ENCODE measurements at places on chromosomes 12 and 14.

- no peak for DNase-seq
Observed at GRCh38 chr14:95227279-95227860, 70.0 kb upstream of the DICER1 start.

DNA sequence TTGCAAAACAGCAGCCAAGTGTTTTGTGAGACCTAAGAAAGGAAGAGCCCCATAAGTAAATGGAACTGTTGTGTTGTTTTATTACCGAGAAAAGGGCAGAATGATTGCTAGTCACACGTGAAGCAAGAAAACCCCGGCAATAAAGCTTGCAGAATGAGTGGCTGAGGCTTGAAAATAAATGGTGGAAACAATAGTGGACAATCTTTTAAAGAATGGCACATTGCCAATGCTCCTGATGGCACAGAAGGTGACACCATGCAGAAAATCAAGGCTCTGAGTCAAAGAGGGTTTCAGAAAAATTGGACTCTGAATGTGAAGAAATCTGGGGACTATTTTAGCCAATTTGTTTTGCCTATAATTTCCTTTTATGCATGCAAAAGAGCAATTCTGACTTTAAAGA, 4.0 kb upstream of the AQP2 start:
- no peak for DNase-seq

DNA sequence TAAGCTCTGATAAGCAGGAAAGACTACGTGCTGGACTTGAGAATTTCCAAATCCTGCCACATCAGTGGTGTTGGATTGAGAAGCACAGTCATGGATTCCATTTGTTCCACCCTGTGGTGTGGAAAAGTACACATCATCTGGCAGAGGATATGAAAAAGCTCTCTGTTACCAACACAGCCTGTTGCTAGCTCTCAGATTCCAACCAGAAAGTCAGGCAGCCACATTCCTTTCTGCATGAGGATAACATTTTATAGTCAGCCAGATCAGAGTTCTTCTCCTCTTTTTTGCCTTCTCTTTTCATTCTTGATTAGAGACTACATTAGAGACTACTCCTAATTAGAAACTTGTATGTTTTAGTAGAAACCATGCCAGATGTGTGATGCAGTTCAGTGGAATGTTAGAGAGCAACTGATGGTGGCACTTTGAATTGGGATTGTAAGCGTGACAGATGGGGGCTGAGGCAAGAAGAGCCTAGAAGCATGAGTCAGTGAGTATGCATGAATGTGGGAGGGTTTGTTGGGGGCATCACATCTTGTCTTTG, 61.2 kb upstream of the STXBP6 start:
- DNase-seq: no peak

GRCh38 chr12:15427913-15428312, 105.6 kb downstream of the PTPRO start:
- DNase-seq: no peak

GRCh38 chr14:100905166-100905565, 1.6 kb upstream of the RTL1 start:
- DNase-seq: no peak

DNA sequence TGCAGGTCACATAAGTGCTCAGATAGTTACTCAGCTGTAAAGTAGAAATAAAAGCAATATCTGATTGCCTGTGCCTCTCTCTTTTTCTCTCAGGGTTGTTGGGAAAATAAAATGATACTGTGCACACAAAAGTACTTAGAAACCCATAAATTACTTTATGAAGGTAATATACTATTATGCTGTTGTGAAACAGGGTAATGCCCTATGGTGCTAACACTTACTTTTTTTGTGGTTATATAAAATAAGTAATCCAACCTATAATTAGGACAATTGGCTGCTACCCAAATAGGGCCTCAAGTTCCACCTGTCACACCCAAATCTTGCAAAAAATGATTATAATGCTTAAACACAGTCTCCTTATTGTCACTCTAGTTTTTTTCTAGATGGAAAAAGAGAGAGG, 50.6 kb downstream of the DAAM1 start:
- DNase-seq: no peak

- DNase-seq: no peak
Observed at GRCh38 chr14:102421411-102422057, 58.8 kb downstream of the TECPR2 start.

GRCh38 chr14:55760789-55761566, 181.0 kb downstream of the KTN1 start:
- no peak for DNase-seq

GRCh38 chr12:65948320-65949008, 124.2 kb downstream of the HMGA2 start:
- DNase-seq: no peak

GRCh38 chr14:69487226-69487625, 2.7 kb downstream of the PLEKHD1 start:
- no peak for DNase-seq

GRCh38 chr14:92880851-92881250, 42.1 kb upstream of the CHGA start:
- DNase-seq: no peak

GRCh38 chr12:53004582-53004981, 1.7 kb upstream of the EIF4B start:
- no peak for DNase-seq

GRCh38 chr14:55384536-55384935, 27.1 kb downstream of the ATG14 start:
- DNase-seq: no peak

- no peak for DNase-seq
Observed at GRCh38 chr12:53048033-53048779, 1.7 kb upstream of the TNS2 start.

- DNase-seq: no peak
Observed at GRCh38 chr14:42200957-42201356, 594.3 kb downstream of the LRFN5 start.

- no peak for DNase-seq
Observed at GRCh38 chr14:30309405-30309804, 249.6 kb upstream of the G2E3 start.

- no peak for DNase-seq
Observed at GRCh38 chr14:104930526-104931303, 6.0 kb downstream of the PLD4 start.

DNA sequence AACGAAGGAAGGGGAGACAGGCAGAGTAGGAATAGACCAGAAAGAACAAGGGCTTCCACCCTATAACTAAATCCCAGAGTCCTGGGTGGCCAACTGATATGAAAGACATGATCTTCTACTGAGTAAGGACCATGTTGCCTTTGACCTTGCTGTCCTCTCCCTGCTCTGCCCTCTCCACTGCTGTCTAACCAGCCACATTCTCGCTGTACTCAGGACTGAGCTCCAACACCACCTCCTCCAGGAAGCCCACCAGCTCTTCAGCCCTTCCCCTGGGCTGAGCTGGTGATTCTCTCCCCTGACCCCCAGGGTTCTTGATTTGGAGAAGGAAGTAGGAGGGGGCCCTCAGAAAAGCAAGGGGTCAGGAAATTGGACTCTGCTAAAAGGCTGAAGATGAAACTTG, 159.2 kb downstream of the DICER1 start:
- DNase-seq: no peak

- no peak for DNase-seq
Observed at GRCh38 chr12:45987340-45987727, 3.0 kb downstream of the SCAF11 start.

GRCh38 chr12:111775205-111776193, 8.8 kb downstream of the ALDH2 start:
- no peak for DNase-seq

- DNase-seq: no peak
Observed at GRCh38 chr12:29578070-29578469, 80.6 kb upstream of the OVCH1 start.

DNA sequence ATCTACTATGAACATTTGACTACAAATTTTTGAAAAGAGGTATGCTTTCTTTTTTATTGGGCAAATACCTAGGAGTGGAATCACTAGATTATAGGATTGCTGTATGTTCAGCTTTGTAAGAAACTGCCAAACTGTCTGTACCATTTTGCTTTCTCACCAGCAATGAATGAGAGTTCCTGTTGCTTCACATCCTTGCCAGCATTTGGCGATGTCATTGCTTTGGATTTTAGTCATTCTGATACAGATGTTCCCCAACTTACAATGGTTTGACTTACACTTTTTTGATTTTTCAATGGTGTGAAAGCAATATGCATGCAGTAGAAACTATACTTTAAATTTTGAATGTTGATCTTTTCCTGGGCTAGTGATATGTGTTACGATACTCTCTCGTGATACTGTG, 328.7 kb downstream of the RAD51B start:
- no peak for DNase-seq

- peak; percentile 48 for DNase-seq
Observed at GRCh38 chr14:33118668-33119067, 180.0 kb downstream of the NPAS3 start.

GRCh38 chr12:97960741-97961608, 498.4 kb downstream of the RMST start:
- DNase-seq: no peak

- DNase-seq: no peak
Observed at GRCh38 chr12:130139567-130140421, 22.5 kb upstream of the FZD10 start.

DNA sequence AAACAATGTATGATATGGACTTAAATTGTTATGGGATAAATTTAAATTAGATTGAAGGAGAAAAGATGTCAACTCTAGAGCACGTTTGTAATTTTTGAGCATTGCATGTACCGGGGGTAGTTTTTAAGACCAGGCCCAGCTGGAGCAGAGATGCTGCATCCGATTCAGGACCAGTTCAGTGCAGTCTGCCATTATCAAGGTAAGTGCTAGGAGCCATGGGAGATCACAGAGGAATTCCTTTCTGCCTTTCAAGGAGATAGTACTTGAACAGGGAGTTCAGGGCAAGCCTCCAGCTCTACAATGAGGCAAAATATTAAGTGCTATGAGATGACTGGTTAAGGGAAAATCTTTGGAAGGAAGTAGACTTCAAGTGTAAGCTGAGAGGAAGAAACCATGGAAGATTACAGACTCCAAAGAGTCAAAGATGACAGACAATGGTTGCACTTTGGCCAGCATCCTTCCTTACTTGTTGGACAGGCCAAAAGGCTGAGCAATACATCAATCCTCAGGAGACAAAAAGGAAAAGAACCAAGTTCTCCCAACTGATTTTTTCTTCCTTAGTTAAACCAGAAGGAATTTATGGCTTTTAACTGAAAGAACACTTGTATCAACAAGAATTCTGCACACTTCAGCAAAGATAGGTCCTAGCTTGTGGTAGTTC, 113.2 kb upstream of the HIF1A start:
- DNase-seq: no peak

GRCh38 chr12:127083008-127083949, 1183.7 kb upstream of the TMEM132C start:
- DNase-seq: peak; percentile 20

- DNase-seq: no peak
Observed at GRCh38 chr12:108918206-108918605, 38.3 kb downstream of the DAO start.

DNA sequence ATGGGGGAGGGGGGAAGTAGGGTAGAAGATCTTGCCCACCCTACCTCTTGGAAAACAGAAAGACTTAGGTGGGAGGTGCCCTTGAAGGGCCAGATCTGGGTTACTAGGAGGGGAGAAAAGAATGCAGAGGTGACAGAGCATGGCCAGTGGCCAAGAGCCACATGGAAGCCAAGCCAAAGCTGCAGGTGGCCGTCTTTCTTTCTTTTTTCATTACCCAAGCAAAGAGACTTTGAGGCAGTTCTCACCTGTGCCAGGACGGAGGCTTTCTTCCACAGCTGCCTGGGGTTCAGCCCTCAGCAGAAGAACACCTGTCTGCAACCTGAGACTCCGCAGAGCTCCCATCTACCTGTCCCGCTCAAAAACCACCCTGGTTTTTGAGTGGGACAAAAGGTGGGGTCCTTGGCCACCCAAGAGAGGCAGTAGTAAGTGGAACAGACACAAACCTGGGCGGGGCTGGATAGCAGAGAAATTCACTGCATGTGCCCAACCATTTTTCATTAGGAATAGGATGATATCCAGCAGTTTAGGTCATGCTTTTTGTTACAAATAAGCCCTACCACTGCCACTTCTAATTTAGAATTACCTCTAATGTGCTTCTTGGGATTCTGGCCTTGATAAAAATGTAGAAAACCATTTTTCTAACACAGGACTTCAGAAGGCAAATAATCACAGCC, 116.5 kb downstream of the DYRK2 start:
- no peak for DNase-seq

DNA sequence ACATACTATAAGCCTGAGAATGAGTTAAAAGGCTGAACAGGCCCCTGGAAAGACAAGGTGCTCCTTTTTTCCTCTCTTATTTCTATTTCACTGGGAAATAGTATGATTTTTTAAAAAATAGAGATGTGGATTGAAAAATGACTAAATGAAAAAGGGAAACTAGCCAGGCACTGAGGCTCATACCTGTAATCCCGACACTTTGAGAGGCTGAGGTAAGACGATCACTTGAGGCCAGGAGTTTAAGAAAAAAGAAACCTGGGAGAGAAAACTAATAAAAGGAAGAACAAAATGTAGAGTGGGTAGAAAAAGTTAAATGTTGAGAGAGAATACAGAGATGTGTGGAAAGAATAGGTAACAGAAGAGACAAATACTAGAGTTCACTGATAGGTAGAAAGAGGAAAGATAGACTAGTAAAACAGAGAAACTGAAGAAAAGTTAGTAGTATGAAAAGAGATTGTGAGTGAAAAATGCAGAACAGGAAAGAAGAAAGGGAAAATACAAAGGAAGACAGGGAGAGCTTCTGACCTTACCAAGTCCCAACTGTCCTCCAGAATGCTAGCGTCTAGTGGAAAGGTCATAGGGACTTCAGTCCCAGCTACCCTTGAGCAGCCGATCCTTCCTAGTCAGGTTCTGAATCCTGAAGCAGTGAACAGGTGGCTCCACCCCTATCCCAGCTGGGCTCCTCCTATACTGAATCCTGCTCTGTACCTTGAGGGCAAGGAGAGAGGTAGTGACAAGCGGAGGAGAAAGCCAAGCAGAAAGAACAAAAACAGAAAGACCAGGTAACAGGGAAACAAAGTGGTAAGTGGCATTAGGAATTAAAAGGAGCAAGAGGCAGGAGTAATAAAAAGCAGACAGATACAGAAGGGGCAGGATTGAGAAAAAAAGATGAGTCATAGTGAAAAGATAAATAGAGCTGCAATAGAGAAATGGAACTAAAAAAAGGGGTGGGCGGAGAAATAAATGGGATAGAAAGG, 7.3 kb downstream of the TMEM116 start:
- no peak for DNase-seq

GRCh38 chr14:76829013-76829365, 2.8 kb downstream of the LRRC74A start:
- no peak for DNase-seq

DNA sequence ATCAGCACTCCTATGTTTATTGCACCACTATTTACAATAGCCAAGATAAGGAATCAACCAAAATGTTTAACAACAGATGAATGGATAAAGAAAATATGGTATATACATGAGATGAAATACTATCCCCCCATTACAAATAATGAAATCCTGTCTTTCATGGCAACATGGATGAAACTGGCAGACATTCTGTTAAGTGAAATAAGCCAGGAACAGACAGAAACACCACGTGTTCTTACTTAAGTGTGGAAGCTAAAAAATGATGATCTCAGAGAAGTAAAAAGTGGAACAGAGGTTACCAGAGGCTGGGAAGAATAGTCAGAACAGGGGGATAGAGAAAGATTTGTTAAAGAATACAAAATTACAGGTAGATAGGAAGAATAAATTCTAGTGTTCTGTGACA, 113.7 kb upstream of the MDM1 start:
- no peak for DNase-seq

All from NCI-H1930 (cell line).